ENCODE measurements at places on chromosomes 11 and 22. TPM values are rescaled to one million over a fixed set of nuclear protein-coding genes. Genes with fewer than 3 reads are reported as not detected.

CCDC15 gene
- 3.3 TPM for total RNA-seq

GRCh38 chr22:44459041-44459440 is 39.0 kb downstream of the RTL6 start:
- no peaks in the 10 kb centered on the region for H3K4me1 ChIP-seq
- no peaks in the 10 kb centered on the region for H3K36me3 ChIP-seq
- H3K27me3 ChIP-seq, result no peaks in the 10 kb centered on the region
- H3K4me3 ChIP-seq, result no peak overlapping the region
- no peak overlapping the region for H3K27ac ChIP-seq

GRCh38 chr11:73454987-73455386 is 78.8 kb downstream of the RELT start:
- DNase-seq, result no peak
- H3K27ac ChIP-seq, result no peak overlapping the region

- no peak overlapping the region for H3K27ac ChIP-seq
- no peak overlapping the region for H3K4me3 ChIP-seq
- H3K36me3 ChIP-seq, result peaks cover 14% of the 10 kb centered on the region
- H3K27me3 ChIP-seq, result no peaks in the 10 kb centered on the region
- H3K4me1 ChIP-seq, result no peaks in the 10 kb centered on the region
These were observed 34.9 kb downstream of the CABIN1 start for GRCh38 chr22:24046024-24046423.

GRCh38 chr11:19711911-19712280 is 741 bp upstream of the NAV2 start:
- H3K27me3 ChIP-seq, result peaks cover 52% of the 10 kb centered on the region
- peak overlapping the region; percentile 90 for H3K27ac ChIP-seq
- H3K36me3 ChIP-seq, result no peaks in the 10 kb centered on the region
- peak overlapping the region; percentile 50 for H3K4me3 ChIP-seq
- H3K4me1 ChIP-seq, result peaks cover 17% of the 10 kb centered on the region
- DNase-seq, result peak; percentile 75

GRCh38 chr22:39733191-39733590 is 160.4 kb downstream of the ENTHD1 start:
- H3K4me3 ChIP-seq, result no peak overlapping the region
- no peak overlapping the region for H3K27ac ChIP-seq
- H3K27me3 ChIP-seq, result no peaks in the 10 kb centered on the region
- H3K4me1 ChIP-seq, result peaks cover 4% of the 10 kb centered on the region

GRCh38 chr22:37870273-37870672 is 21.1 kb downstream of the EIF3L start:
- no peak overlapping the region for H3K4me3 ChIP-seq
- DNase-seq, result no peak
- H3K27ac ChIP-seq, result 0 out of 2 replicates have a peak overlapping the region, but pooled peaks have one; percentile 76
- no peaks in the 10 kb centered on the region for H3K27me3 ChIP-seq
- no peaks in the 10 kb centered on the region for H3K4me1 ChIP-seq

DNA sequence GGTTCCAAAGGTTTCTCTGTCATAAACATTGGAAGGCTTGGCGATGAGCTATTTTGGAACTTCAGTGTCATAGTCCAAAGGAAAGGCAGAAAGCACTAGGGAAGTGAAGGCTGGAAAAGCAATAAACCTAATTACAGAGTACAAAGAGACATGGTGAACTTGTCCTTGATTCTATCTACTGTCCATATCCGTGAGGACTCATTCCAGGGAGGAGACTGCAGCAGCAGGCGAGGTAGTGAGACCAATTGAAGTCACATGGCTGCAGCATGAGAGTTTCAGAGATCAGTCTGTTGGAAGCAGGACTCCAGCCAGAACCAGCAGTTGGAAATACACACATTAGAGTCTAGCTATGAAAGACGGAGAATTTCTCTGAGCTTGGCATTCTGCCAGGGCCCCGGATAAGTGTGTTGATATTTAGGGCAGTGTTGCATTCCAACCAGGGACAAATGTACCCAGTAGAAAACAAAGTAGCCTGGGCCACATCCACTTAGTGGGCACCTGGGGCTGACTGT is 54.1 kb upstream of the ARHGAP42 start:
- H3K4me1 ChIP-seq, result no peaks in the 10 kb centered on the region
- no peaks in the 10 kb centered on the region for H3K36me3 ChIP-seq
- no peaks in the 10 kb centered on the region for H3K27me3 ChIP-seq
- no peak overlapping the region for H3K27ac ChIP-seq

- no peak overlapping the region for H3K27ac ChIP-seq
- H3K36me3 ChIP-seq, result no peaks in the 10 kb centered on the region
- H3K4me1 ChIP-seq, result peaks cover 12% of the 10 kb centered on the region
- H3K27me3 ChIP-seq, result no peaks in the 10 kb centered on the region
- DNase-seq, result no peak
These were observed 1.0 kb upstream of the PLAAT2 start for GRCh38 chr11:63564056-63564774.

DNA sequence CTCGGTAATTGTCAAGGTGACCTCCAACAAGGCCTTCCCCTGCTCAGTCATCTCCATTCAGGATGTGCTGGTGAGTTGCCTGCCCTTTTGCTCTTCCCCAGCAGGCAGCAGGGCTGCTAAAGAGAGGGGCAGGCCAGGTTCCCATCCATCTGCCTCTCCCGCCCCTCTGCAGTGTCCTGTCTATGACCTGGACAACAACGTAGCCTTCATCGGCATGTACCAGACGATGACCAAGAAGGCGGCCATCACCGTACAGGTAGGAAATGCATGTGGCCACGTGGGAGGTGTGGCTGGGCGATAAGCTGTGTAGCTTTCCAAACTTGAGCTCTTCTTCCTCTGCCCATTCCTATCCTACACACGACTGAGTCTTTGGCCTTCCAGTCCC is 4.0 kb downstream of the SIDT2 start:
- no peak for DNase-seq
- H3K36me3 ChIP-seq, result no peaks in the 10 kb centered on the region
- H3K4me1 ChIP-seq, result peaks cover 24% of the 10 kb centered on the region
- H3K27ac ChIP-seq, result no peak overlapping the region
- H3K4me3 ChIP-seq, result no peak overlapping the region

DNA sequence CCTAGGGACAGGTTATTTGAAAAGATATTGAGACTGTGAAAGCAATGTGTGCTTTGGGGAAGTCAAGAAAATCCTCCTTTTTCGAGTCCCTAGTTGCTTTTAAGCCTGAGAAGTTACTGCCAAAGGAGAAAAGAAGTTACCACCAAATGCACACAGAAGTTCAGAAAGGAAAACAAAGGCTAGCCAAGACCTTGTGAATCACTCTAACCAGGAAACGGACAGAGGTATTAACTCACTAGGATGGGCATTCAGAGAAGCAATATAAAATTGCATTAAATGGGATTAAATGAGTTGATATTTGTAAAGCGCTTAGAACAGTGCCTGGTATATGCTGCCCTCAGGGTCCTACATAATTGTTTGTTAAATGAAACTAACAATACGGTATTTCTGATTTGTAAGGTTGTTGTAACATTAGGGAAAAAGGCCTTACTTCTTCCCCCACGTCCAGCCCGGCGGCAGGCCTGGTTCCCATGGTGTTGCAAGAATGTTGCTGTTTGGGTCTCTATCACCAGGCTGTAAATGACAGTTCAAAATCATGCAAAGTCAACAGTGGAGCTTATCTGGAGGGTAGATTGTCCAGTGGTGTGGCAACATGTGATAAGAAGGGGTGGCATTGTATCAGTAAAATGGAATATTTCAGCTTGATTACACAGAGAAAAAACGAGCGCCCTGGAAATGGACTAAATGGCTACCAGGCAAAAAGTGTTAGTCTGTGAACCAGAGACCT is 7.1 kb downstream of the TMA7B start:
- no peaks in the 10 kb centered on the region for H3K36me3 ChIP-seq
- no peak overlapping the region for H3K27ac ChIP-seq
- no peak for DNase-seq
- no peak overlapping the region for H3K4me3 ChIP-seq

DNA sequence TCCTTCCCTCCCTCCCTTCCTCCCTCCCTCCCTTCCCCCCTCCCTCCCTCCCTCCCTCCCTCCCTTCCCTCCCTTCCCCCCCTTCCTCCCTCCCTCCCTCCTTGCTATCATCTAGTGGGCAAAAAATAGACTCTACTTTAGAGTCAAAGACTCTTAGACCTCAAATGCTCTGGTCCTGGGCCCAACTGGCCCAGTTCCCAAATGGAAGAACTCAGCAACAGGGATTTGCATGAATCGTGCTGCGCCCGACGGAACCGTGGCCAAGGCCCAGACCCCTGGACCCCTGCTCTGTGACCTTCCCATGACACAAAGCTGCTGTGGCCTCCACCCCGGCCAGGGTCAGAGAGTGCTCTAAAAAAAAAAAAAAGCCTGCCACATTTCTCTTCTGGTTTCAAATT is 97.4 kb downstream of the WNT7B start:
- H3K36me3 ChIP-seq, result no peaks in the 10 kb centered on the region
- no peak for DNase-seq
- peaks cover 9% of the 10 kb centered on the region for H3K4me1 ChIP-seq
- no peak overlapping the region for H3K4me3 ChIP-seq
- H3K27ac ChIP-seq, result no peak overlapping the region

GRCh38 chr11:35593143-35593542 is 25.1 kb upstream of the FJX1 start:
- H3K36me3 ChIP-seq, result no peaks in the 10 kb centered on the region
- no peaks in the 10 kb centered on the region for H3K27me3 ChIP-seq
- H3K27ac ChIP-seq, result no peak overlapping the region
- no peaks in the 10 kb centered on the region for H3K4me1 ChIP-seq
- peak; percentile 3 for DNase-seq

GRCh38 chr11:47523490-47524225 is 29.3 kb downstream of the CELF1 start:
- H3K36me3 ChIP-seq, result no peaks in the 10 kb centered on the region
- H3K27me3 ChIP-seq, result no peaks in the 10 kb centered on the region
- H3K4me1 ChIP-seq, result peaks cover 46% of the 10 kb centered on the region
- no peak for DNase-seq
- H3K4me3 ChIP-seq, result no peak overlapping the region
